Natural killer cell (primary cell): ENCODE measurements at places on chromosomes 2 and 18. TPM values are rescaled to one million over a fixed set of nuclear protein-coding genes. Genes with fewer than 3 reads are reported as not detected.

The ZNF396 gene
- total RNA-seq, result 1.2 TPM

The MC5R gene
- not detected for total RNA-seq

The CENPA gene
- 0.38 TPM for total RNA-seq

The GTF2A1L gene
- not detected for total RNA-seq

The ELOA2 gene
- total RNA-seq, result not detected

The MLPH gene
- total RNA-seq, result not detected

- no peak for DNase-seq
- H3K27me3 ChIP-seq, result no peaks in the 10 kb centered on the region
- no peaks in the 10 kb centered on the region for H3K4me1 ChIP-seq
- H3K27ac ChIP-seq, result no peak overlapping the region
- H3K36me3 ChIP-seq, result no peaks in the 10 kb centered on the region
- H3K4me3 ChIP-seq, result no peak overlapping the region
These were observed 129.2 kb upstream of the KCNH7 start for GRCh38 chr2:162967811-162968210.

- peak within 1 kb of the TSS; percentile 84 for H3K27ac ChIP-seq
- H3K4me1 ChIP-seq, result peaks cover 23% of the 10 kb centered on the region
- DNase-seq, result peak; percentile 36
- no peaks in the 10 kb centered on the region for H3K36me3 ChIP-seq
- H3K27me3 ChIP-seq, result no peaks in the 10 kb centered on the region
These were observed at the start of gene ANKRD53 for GRCh38 chr2:70978341-70979179. Gene ANKRD53 (plus strand): TSS chr2:70978630. CDS start chr2:70978646, 16 bp downstream.

- no peak overlapping the region for H3K27ac ChIP-seq
- H3K4me3 ChIP-seq, result no peak overlapping the region
- peaks cover 65% of the 10 kb centered on the region for H3K4me1 ChIP-seq
- no peaks in the 10 kb centered on the region for H3K27me3 ChIP-seq
- no peak for DNase-seq
These were observed 81.3 kb downstream of the TGFA start for GRCh38 chr2:70472221-70472890.

DNA sequence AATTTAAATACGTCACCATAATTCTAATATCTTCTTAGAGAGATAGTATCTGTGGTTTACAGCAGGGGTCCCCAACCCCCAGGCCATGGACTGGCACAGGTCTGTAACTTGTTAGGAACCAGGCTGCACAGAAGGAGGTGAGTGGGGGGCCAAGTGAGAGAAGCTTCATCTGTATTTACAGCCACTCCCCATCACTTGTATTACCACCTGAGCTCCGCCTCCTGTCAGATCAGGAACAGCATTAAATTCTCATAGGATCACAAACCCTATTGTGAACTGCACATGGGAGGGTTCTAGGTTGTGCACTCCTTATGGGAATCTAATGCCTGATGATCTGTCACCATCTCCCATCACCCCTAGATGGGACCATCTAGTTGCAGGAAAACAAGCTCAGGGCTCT is 282.6 kb downstream of the ICOS start:
- no peak overlapping the region for H3K4me3 ChIP-seq
- no peaks in the 10 kb centered on the region for H3K4me1 ChIP-seq
- DNase-seq, result no peak
- no peak overlapping the region for H3K27ac ChIP-seq

DNA sequence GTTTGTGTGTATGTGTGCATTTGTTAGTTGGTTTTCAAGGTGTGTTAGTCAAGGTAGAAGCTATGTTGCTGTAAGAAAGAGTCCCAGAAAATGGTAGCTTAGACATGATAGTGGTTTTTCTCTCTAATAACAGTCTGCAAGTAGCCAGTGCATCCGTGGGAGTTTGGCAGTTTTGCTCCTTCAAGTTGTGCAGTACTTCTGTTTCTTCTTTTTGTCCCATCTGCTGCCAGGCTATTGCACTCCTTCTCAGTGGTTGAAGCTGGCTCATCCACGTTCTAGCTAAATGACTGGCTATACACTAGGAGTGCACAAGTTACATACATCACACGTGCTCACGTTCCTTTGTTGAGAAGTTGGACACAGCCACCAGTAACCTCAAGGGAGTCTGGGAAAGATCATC is 134.7 kb downstream of the ASXL3 start:
- DNase-seq, result no peak
- H3K27me3 ChIP-seq, result no peaks in the 10 kb centered on the region
- H3K27ac ChIP-seq, result no peak overlapping the region
- H3K4me3 ChIP-seq, result no peak overlapping the region
- H3K36me3 ChIP-seq, result no peaks in the 10 kb centered on the region

DNA sequence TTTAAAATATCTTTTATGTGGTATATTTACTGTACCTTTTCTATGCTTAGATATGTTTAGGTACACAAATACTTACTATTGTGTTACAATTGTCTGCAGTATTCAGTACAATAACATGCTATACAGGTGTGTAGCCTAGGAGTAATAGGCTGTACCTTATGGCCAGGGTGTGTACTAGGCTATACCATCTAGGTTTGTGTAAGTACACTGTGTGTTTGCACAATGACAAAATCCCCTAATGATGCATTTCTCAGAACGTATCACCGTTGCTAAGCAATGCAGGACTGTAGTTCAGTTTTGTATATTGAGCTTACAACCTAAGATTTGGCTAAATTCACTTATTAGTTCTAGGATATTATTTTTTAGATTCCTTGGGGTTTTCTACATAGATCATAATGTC is 332.3 kb upstream of the HS6ST1 start:
- no peaks in the 10 kb centered on the region for H3K4me1 ChIP-seq
- no peak overlapping the region for H3K4me3 ChIP-seq
- H3K36me3 ChIP-seq, result no peaks in the 10 kb centered on the region
- H3K27ac ChIP-seq, result no peak overlapping the region
- no peak for DNase-seq

GRCh38 chr18:23816740-23817139 is 127.5 kb downstream of the LAMA3 start:
- no peaks in the 10 kb centered on the region for H3K36me3 ChIP-seq
- H3K4me1 ChIP-seq, result no peaks in the 10 kb centered on the region
- no peak for DNase-seq
- H3K27me3 ChIP-seq, result no peaks in the 10 kb centered on the region

DNA sequence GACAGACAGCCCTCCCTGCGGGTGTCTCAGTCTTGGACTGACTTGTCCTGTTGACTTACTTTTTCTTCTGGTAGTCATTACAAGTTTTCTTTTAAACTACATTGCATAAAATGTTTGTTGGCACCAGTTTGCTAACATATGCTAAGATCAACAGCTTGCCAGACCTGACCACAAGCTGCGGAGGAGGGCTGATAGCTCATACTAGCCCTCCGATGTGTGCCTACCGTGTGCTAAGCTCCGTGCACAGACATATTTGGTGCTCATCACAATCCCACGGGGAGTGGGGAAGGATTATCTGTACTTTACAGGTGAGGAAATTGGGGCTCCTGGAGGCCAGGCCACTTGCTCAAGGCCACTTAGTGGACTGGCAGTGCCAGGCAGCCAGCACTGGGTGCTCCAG is 72.8 kb upstream of the YPEL5 start:
- no peaks in the 10 kb centered on the region for H3K36me3 ChIP-seq
- DNase-seq, result no peak
- H3K27ac ChIP-seq, result no peak overlapping the region
- H3K4me1 ChIP-seq, result no peaks in the 10 kb centered on the region
- H3K27me3 ChIP-seq, result peaks cover 4% of the 10 kb centered on the region

- H3K4me1 ChIP-seq, result no peaks in the 10 kb centered on the region
- no peaks in the 10 kb centered on the region for H3K36me3 ChIP-seq
- no peak overlapping the region for H3K4me3 ChIP-seq
- DNase-seq, result no peak
- no peak overlapping the region for H3K27ac ChIP-seq
These were observed 213.0 kb upstream of the TMEFF2 start for GRCh38 chr2:192407692-192408091.
